ENCODE measurements at places on chromosomes 13 and 19.

DNA sequence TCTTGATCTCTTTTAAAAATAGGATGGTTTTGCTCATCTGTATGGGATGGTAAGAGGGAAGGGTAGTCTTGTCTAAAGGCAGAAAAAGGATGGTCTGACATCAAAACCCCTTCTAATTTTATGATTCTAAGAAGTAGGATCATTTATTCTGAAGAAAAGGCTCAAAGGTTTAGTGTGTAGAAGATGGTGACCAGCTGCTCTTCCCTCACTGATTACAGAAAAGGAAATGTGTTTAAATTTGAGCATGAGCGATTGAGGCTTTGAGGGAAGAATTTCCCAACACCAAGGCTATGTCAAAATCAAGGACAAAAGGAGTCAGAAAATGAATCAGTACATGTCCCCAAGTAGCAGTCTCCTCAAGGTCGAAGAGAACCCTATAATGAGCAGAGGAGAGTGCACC, 909.8 kb downstream of the EFNB2 start:
- DNase-seq = no peak

DNA sequence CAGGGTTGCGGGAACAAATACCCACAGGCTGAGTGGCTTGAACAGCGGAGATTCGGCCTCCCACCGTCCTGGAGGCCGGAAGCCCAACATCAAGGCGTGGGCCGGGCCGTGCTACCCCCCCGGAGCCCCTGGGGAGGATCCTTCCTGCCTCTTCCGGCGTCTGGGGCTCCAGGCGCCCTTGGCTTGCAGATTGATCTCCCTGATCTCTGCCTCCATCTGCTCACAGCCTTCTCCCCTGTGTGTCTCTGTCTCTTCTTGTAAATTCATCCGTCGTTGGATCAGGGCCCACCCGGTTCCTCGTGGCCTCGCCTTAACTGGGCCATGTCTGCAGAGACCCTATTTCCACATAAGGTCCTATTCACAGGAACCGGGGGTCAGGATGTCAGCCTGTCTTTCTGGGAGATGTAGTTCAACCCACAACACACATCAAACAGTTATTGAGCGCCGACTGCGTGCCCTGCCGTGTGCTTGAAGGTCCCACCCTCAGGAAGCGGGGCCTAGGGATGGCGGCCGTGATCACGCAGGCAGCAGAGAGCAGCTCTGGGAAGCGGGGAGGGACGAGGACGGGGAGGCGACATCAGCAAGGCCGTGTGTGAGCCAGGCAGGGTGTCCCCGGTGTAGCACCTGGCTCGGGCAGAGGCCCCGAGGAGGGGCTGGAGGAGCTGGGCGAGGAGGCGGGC, 21.3 kb downstream of the HCN2 start:
- no peak for DNase-seq

DNA sequence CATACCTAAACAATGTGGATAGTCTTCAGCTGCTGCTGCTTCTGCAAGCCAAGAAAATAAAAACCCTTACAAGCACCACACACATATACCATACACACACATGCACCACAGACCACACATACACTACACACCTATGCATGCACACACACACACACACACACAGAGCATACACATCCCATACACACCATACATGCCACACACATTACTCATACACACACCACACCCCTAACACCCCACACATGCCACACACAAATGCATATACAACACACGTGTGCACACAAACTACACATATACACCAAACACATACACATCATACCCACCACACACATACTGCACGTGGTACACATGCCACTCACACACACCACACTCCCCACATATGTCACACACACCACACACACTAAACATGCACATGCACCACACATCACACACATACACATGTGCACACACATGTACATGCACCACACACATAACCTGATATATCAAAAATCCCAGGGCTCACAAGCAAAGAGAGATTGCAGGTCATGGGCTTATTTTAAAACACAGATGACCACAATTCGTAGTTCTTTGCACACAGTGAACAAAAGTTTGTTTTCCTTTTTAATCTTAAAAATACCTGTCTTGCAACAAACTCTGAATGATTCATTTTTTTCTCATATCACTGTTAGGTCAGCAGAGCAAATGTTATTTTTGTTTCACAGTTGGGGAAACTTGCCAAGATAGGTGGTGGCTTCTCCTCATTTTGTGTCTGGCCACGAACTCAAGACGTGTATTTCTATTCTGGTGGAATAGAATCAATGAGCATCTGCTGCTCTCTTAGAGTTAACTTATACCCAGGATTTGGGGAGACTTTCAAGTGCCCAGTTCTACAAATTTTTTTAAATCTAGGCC, 456.6 kb downstream of the FGF9 start:
- DNase-seq = no peak

GRCh38 chr19:41616792-41617621, 9.9 kb downstream of the CEACAM4 start:
- no peak for DNase-seq

- no peak for DNase-seq
Observed at GRCh38 chr19:2507109-2507508, 31.2 kb downstream of the GADD45B start.

GRCh38 chr19:42634409-42635232, 39.9 kb upstream of the CEACAM8 start:
- DNase-seq = no peak

DNA sequence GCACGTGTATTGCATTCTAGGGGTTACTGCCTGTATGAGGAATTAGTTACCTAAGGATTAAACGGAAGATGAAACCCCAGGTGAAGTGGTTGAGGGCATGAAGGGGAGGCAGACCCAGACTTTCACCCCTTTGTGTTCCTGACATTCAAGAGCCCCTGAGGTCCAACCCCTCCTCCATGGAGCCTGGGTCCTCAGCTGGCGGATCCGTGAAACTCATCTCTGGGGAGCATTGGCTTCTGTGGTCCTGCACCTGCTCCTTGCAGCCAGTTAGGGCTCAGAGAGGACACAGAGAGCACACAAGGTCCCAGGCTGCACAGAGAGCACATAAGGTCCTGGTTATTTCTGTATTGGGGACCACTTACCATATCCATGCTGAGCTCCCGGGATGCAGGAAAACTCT, 7.0 kb upstream of the LILRA1 start:
- DNase-seq = no peak

DNA sequence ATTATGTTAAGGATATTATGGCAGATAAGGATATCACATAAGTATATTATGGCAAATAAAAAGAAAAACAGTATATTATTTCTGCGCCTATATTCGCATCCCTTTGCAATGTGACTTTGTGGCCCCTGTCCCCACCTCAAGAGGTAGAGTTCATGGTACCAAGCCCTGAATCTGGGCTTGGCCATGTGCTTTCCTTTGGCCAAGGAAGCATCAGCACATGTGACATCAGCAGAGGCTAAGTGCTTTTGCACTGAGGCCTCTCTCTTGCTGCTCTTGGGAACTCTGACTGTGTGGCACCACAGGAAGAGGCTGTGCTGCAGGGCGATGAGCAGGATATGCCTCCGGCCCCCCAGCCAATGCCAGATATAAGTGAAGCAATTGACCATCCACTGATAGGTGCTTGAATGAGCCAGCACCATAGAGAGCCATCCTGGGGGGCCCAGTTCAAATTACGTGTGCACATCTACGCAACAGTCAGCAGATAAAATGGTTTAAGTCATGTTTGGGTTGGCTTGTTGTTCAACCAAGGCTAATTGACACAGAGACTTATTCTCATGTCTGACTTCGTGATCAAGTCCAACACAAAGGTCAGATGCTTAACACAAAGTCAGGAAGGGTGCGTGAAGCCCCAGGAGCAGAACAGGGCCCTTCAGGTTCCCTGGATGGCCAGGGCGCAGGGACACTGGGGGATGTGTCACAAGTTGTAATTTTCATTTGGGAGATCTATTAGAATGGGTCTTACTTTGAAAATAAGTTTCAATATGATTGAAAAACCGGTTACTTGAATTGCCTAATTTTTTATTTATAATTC, 173.3 kb downstream of the COL4A1 start:
- no peak for DNase-seq

DNA sequence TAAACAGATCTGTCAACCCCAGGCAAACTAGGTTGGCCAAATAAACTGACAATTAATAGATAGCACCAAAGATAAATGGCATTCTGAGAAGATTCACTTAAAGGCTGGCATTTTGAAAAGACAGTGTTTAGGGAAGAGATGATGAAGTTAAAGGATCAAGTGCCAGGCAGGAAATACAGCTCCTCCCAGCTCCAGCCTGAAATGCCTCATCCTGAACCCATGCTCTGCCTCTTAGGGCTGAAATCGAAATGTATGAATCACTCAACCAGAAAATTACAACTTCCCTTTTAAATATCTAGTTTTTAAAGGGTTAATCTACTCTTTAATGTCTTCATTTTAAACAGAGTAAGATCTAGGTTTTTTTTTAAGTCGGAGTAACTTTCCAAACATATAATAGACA, 171.2 kb upstream of the UBL3 start:
- no peak for DNase-seq

DNA sequence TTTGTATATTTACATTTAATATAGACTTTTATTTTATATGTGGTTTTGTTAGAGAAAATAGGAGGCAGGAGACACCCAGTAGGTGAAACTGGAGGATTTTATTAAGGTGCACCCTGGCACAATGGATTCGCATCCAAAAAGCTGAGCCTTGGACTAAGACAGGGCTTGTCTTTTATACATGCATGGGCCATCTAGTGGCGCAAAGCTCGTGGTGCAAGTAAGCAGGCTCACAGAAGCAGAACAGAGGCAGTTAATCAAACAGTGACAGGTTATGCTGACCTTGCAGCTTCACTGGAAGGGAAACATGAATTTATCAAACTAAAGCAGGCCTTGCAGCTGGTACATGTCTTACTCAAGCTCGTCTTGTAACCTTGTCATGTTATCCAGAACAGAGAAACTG, 58.8 kb upstream of the ZNF681 start:
- DNase-seq = no peak

DNA sequence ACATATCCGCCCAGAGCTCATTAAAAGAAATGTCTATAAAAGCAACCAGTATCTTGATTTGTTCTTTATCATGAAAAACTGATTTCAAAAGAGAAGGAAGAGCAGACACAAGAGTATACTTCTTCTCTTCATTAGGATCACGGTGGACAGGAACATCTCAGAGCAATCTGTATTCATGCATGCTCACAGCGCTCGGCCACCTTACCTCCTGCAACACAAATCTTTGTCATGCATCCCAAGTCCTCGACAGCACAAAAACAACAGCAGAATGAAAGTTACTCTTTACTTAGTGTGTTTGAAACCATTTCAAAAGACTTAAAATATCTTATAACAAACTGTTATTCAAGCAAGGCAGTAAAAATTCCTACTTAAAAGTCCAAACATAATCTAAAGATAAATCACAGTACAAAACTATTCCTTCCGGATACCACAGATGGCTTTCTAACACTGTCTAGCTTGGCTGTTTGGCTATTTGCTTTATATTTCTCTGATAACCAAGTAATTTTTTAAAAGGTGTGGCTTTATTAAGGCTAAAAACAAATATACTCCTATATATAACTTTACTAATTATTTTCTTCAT, 174.5 kb downstream of the TBC1D4 start:
- DNase-seq = no peak

- DNase-seq = no peak
Observed at GRCh38 chr19:811506-812048, 10.2 kb downstream of the PLPPR3 start.

GRCh38 chr13:59931621-59932020, 232.1 kb downstream of the DIAPH3 start:
- DNase-seq = no peak

DNA sequence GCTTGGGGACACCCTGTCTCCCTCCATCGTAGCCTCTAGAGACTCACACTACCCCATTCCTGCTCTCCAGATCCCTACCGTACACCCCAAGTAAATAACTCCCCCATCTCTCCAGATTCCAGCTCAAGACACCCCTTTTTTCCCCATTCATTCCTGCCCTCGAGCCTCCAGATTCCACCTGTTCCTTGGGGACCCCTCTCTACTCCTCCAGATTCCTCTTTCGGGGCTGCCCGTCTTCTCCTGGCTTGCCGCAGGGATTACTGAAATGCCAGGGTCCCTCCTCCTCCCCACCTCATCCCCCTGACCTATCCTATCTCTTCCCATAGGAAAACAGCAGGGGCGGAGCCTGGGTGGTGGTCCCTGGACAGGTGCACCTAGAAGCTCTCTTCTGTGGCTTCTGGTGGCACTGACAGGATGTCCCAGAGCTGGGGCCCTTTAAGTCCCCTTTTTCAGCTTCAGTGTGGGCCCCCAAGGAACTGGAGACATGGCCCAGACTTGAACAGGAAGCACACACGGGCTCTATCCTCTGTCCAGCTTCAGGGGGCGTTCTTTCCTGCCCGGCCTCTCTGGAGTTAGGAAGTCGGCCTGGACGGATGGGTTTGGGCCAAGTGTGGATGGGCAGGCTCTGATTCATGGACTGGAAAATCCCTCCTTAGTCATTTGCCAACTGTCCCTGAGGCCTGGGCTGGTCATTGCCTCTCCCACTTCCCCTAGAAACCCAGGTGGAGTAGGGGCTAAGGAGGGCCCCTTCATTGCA, 1.2 kb downstream of the ZSWIM4 start:
- DNase-seq = no peak

DNA sequence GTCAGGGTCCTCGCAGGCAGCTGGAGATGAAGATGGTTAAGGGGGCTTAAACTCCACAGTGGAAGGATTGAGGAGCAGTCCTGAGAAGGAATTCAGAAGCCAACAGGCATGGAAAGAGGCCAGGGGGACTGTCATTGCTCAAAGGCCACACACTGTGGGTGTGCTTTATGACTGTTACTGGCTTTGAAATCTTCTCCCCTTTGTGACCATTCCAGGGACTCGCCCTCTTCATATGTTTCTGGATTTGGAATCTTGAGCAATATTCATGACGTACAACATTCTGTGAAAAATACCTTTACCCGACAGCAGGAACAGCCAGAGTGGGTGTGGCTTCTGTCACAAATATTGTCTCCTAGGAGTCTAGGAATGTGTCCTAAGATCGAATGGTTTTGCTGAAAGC, 16.6 kb downstream of the CEACAM7 start:
- no peak for DNase-seq

DNA sequence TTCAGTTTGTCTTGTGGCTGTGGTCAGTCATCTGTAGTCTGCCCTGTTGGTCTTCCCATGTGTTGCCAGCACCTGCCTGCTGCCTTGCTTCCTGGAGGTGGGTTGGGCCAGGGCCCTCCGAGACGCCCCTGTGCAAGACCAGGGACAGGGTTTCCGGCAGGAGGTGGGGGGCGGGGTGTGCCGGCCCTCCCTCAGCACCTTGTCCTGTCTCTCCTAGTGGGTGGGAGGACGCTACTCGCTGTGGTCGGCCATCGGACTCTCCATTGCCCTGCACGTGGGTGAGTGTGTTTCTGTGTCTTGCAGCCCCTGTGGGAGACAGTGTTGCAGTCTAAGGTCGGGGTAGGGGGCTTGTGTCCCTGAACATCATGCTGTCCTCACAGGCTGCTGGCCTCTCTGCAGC, 11.2 kb upstream of the PDCD2L start:
- DNase-seq = no peak

GRCh38 chr19:7657131-7657751, 11.6 kb upstream of the RETN start:
- DNase-seq = no peak

DNA sequence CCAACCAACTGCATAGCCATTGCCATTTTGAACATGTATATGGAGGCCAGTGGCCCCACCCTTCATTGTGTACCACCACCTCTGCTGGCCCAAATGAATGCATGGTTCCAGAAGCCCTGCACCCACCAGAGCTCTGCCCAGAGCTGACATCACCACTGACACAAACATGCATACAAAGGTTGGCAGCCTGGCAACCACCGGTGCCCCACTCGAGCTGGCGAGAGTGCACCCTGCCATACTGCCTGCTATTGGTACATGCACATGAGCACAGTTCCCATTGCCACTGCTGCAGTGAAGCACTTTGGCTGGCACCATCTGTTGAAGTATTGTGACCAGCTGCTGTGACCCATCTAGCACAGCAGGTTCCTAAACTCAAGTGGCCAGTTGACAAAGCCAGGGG, 1564.9 kb downstream of the OLFM4 start:
- no peak for DNase-seq
